Transverse colon (tissue), 4 donors: ENCODE measurements at places on chromosomes 2 and 18.

DNA sequence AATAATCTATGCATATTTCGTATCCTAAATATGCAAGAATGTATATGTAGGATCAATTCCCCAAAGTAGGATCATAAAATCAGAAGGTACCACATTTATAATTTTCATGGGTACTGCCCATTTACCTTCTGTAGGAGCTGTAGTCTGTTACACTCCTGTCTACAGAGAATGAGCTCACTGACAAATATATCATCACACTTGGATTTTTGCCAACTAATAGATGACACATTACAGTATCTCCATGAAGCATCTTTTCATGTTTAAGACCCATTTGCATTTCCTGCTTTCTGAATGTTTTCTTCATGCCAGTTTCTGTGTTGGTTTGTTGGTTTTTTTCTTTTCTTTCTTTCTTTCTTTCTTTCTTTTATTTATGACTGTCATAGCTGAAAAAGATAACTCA, 70.9 kb upstream of the EML6 start:
- DNase-seq, result no peak

DNA sequence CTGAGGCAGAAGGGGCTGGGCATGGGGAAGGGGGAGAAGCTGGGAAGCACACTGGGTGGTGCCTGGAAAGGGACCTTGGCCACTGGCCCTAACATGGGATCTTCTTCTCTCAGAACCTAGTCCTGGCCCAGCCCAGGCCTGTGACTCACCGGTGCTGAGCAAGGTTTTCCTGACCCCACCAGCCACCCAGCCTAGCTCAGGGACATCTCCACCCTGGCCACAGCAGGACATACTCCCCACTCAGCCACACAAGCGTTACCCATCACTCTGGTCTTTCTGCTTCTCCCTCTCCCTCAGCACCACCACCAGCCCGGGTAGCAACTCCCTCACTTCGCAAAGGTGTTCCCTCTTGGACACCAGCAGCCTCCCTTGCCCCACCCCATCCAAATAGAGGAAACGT, 22.8 kb downstream of the TNS1 start:
- peak; percentile 35 for DNase-seq

DNA sequence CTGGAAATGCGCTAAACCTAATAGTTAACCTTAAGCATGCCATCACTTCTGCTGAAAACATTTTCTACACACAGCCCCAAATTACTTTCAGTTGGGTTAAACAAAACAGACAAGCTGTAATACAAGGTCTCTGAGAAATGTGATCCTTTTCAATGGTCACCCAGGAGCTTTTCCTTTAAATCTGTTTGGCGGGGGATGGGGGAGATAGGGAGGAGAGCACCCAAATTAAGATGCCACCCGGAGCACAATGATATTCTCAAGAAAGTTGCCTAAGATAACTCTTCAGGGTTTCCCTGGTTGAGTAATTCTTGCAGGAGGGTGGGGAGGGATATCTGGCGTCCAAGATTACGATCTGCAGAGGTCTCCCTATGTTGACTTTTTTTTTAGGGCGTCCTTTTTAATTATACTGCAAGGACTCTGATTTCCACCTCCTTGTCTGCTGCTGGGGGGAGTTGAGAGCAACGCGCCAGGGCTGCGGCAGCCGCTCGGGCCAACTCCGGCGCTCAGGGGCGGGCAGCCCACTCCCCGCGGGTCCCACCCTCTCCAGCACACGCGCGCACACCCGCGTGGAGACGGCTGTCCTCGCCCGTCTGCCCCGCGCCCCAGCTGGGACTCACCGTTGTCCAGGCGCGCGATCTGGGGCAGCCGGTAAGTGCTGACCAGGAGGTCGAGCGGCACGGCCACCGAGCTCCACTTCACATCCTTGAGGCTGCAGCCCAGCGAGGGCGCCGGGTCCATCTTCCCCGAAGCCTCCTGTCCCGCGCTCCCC, 807 bp downstream of the GAREM1 start:
- DNase-seq, result peak; percentile 40

DNA sequence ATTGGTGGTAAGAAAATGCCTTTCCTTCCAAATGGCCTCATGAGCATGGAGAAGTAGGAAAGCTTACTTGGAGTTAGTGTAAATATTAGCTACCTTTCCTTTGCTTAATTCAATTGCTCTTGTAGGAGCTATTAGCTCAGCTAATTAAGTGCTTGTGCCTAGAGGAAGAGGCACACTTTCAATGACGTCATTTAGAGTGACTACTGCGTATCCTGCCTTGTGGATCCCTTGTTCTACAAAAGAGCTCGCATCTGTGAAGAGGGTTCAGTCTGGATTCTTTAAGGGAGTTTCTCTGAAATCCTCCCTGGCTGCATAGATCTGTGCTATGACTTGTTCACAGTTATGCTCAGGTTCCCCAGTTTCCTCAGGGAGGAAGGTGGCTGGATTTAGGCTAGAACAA, 122.5 kb upstream of the SPHKAP start:
- DNase-seq, result no peak

DNA sequence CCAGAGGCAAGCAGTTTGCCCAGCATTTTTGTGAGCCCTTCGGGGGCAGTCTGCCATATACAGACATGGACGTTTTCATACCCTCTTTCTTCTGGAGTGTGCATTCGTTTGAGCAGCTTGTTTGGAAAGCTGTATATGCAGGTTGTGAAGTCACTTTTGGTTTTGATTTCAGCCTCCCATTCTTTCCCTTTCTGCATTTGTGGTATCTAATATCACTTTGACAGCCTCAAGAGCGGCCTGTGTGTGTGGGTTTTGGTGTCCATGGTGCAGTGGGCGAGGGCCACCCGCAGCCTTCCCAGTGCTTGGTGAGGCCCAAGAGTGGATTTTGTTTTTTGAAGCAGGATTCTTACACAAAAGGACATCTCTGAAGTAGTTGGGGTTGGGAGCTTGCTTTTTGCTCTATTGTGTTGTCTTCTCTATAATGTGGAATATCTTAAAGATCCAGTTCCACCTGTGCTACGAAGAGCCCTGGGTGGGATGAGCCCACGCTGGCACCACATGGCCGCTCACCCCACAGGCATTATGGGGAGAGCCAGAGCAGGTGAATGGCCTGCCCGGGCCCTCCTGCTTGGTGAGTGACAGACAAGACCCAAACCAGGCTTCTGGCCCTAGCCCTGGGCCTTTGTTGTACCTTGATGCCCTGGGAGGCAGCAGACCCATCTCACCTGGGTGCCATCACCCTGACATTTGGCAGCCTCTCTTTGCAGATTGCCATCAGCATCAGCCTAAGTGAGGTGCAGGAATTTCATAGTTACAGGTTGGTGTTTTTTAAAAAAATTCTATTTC, 29.5 kb downstream of the INPP4A start:
- no peak for DNase-seq

DNA sequence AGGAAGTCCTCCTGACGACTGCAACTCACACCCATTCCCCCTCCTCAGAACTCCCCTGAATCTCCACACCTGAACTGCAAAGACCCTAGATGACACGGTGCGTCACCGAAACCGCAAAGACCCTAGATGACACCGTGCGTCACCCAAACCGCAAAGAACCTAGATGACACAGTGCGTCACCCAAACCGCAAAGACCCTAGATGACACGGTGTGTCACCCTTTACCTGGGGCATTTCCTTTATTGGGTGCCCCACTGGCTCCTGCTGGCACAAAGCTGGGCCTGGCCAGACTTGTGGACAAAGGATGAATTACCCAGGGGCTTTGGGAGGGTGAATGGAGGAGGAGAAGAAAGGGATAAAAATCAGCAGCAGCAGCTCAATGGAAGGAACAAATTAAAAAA, 123.8 kb downstream of the CELF4 start:
- DNase-seq, result no peak

GRCh38 chr18:76544511-76545345, 49.7 kb upstream of the ZNF516 start:
- no peak for DNase-seq

DNA sequence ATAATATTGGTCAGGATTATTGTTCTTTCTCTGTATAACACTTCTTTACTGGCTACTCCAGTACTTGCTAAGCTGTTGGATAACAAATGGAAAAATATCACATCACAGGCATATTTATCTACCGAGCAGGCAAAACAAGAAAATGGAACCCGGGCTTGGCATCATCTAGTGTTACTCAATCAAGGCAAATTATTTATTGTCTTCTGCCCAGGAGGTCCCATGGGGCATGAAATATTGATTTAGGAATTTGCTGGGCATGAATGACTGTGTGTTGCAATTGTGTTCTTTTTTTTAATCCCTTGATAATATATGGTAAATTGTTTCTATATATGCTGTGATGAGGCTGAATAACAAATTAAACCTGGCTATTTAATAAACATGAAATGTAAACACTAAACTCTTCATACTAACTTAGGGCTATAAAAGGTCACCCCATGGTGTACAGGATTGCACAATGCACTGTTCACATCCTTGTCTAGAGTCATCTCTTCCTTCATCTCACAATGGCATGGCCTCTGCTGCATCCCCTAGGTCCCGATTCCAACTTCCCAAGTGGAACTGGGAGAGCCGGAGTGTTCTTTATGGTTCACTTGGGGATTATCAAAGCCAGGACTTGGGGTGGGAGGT, 2.2 kb upstream of the PARD3B start:
- no peak for DNase-seq

DNA sequence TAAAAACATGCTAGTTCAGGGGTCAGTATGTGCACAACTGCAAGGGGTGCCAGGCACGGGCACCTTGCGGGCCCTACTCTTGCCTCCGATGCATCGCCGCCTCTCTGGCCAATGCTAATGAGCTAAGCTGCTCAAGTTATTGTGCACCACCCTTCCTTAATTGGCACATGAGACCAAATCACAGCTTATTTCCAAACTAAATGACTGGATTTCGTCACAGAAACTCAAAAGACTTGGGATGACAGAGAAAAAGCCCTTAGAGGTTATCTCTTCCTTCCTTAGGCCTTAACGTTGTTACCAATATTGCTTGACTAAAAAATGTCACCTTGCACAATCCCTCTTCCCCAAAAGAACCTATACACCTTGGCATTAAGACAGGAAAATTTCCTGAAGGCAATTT, 7.7 kb downstream of the RNF149 start:
- DNase-seq, result no peak

GRCh38 chr2:121489284-121489683, 41.4 kb upstream of the RNU4ATAC start:
- DNase-seq, result no peak

GRCh38 chr2:1721706-1722646, 22.3 kb downstream of the PXDN start:
- no peak for DNase-seq

- DNase-seq, result no peak
These were observed 11.3 kb upstream of the VRK2 start for GRCh38 chr2:58035352-58035751.

- DNase-seq, result no peak
These were observed 136.1 kb downstream of the DNAH6 start for GRCh38 chr2:84652431-84652830.

GRCh38 chr2:76120176-76120575, 409.5 kb upstream of the GCFC2 start:
- no peak for DNase-seq

DNA sequence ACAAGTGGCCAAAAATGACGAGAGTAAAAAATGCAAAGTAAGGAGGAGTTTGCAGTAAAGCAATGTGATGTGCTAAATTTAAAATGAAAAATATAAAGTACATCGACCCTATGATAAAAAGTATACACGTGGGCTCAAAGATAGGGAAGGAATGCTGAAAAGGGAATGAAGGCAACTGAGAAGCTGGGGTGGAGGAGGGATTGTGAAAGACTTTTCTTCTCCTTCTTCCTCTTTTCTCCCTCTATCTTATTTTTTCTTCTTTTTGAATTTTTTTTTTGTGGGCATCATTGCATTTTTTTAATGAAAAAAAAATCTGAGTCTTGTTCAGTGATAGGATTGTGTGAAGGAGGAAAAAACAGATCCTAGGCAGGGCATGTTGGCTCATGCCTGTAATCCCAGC, 57.6 kb upstream of the STK17B start:
- no peak for DNase-seq

DNA sequence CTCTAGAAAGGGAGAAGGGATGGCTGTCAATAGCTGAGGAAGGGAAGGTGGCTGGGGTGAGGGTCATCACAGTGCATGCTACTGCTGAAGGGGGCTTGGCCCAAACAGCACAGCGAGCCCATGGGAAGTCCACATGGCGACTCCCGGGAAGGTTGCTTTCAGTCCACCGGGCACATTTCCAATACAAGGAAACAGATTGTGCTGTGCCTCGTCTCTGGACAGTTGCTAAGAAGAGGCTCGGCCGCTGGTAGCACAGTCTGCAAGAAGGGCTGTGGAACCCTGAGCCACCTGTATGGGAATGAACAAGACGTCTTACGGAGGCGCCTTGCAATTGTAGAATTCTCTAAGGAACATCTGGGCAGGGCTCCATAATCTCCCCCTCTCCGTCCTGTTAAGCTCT, 123.1 kb downstream of the CELF4 start:
- no peak for DNase-seq

GRCh38 chr2:46296216-46296839, 879 bp upstream of the EPAS1 start:
- DNase-seq, result peak; percentile 49

DNA sequence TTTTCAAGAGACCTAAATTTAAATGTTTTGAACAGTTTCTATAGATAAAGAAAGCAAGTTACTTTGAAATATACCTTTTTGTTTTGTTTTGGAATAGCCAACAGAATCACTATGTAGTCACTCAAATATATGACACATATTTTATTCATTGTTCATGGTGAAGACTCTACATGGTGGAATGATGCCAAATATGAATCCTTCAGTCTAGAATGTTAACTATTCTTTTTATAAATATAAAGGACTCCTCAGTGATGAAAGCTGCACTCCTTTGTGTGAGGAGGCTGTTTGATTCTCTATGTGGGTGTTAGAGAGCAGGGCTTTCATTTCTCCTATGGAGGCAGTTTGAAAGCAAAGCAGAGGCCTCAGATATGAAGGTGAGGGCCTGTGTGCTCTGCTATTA, 396.4 kb upstream of the LRRTM1 start:
- no peak for DNase-seq

DNA sequence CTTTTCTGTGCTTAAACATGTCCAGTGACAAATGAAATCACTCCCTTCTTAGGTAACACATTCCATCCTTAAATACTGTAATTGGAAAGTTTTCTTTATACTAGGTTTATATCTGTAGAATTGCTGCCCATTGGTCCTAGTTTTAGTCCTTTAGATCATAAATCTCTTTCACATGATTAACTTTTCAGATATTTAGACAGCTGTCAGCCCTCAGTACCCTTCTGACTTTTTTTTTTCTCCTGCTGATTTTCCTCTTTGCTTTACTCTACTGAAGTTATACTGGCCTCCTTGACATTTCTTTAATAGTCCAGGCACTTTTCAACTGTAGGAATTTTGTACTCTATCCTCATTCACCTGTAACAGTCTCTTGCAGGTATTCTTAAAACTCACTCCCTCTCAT, 28.9 kb downstream of the RBBP8 start:
- no peak for DNase-seq

DNA sequence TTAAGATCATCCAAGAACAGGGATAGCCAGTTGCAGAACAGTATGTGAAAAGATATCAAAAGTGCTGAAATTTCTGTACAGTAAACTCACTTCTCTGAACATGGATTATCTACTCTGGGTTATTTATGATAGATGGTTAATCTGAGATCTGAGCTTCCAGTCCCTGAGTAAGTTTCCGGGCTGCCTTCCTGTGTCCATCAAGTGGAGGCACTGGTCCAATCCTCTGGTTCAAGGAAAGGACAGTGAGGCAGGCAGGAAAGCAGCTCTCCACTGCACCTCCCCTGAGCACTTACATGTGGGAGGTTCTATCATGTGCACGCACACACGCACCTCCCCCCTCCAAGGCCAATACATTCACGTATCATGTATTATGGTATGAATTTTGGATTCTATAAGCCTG, 32.5 kb downstream of the GPR45 start:
- no peak for DNase-seq
